ENCODE measurements at places on chromosomes 1 and 21.

DNA sequence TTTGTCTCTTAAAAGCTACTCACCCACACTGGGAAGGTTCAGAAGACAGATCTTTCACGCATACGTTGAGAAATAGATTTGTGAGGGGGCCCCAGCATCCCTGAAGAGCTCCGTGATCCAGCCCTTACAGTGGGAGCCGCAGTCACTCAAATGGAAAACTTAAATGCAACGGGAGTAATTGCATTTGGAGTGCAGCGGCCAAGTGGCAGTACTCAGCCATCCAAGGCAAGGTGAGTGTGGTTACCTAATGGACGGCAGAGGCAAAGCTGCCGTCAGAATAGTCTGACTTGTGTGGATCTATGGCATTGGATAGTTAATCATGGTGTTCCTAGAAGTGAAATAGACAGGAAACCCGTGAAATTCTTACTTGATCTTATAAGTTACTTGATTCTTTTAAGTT, 5.1 kb downstream of the SPSB1 start:
- DNase-seq: no peak

DNA sequence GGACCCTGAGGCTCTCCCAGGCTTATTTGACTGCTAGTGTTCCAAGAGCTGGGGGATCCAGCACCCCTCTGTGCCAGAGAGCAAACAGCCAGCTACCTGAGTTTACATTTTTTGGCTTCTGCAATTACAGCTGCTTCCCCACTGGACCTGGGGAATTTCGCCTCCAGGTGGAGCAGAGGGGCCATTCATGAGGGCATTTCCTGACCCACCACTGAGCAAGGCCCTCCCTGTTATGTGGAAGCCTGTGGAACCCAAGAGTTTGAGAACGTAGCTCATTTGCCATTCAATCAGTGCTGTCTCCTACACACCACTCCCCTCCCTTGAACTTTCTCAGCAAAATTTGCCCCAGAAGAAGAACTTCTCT, 42.7 kb upstream of the TMEM51 start:
- no peak for DNase-seq

DNA sequence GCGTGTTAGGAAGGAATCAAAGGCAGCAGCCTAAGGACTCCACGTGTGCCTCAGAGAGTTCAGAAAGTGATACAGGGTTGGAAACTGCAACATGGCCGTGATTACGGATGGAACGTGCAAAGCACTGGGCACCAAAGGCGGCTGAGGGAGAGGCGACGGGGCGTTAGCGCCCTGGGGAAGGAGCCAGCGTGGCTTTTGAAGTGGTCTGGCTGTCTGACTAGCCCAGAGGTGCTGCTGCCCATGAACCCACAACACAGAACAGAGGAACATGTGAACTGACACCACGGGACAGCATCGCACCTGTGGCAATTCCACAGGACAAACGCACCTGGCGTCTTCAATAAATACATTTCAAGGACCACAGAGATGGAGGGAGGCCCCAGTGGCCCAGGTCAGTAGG, 18.0 kb upstream of the TMEM52 start:
- DNase-seq: no peak

DNA sequence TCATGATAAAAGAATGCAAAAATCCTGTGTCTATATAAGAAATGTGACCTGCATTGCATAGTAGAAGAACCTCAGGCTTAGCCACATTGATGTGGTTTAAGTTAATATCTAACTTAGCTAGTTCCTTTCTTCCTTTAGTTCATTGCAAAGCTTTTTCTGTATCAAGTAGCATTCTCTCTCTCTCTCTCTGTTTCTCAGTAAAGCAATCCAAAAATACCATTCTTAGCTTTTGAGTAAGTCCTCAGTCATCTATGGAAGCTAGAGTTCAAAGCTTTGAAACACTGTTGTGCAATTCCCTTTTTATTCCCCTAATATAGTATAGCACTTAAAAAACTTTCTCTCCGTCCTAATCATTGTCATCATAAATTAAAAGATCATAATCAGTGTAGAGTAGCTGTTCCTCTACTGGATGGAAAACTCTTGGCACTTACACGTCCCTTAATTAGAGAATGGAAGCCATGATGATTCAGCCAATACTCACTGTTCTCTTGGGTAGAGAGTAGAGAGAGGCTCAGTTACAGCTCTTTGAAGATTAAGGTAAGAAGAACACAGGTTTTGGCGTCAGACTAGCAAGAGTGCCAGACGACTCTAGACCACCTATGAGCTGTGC, 350.3 kb upstream of the LYPLAL1 start:
- DNase-seq: no peak

DNA sequence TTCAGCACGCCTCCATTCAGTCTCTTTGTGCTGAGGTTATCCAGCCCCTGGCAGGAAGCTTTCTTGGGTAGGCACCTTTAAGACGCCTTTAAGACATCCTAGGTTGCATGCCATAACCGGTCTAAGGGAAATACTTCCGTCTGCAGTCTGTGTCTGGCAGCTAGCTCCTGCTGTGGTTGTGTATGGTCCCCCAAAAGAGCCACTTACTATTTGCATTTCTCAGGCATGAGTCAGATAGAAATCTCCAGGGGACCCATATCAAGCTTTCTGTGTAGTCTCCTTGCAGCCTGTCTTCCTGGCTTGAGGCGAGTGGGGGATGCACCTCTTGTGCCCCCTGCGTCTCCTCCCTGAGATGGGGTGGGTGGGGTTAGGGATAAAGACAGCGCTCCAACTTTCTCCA, 10.0 kb upstream of the RYR2 start:
- DNase-seq: no peak

- DNase-seq: no peak
These were observed 8.7 kb upstream of the CBR3 start for GRCh38 chr21:36126208-36126565.

DNA sequence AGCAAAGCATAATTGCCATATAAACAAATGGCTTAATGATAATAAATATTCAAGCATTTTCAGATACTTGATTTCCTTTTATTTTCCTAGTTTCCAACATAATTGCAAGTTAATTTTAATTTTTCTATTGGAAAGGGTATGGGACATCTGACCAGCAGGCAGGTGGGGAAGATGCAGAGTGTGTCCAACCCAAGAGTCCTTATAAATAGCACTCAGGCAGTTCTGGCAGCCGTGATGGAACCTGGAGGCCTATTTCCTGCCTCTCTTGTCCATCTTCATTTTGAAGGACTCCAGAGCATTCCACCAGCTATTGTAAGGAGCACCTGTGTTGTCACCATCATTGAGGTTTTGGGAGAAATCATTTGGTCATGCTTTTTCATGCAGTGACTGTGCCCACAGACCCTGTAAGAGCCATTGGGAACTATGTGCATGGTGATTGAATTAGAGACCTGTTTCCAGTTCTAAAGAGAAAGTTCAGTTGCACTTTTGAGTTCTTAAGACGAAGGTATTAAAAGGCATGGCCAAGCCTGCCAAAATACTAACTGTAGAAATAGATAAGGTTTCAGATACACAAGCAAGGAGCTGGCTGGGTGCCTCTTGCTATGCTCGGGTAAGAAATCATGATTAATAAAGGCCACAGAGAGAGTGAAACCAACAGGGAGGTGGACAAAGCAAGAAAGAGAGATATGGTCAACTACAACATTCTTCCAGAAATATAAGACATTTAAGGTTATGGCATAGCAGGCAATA, 92.3 kb downstream of the SPATA46 start:
- no peak for DNase-seq

- DNase-seq: no peak
These were observed 40.8 kb upstream of the HEATR1 start for GRCh38 chr1:236645016-236645680.

GRCh38 chr1:227816750-227817446, 1.4 kb downstream of the PRSS38 start:
- DNase-seq: no peak

DNA sequence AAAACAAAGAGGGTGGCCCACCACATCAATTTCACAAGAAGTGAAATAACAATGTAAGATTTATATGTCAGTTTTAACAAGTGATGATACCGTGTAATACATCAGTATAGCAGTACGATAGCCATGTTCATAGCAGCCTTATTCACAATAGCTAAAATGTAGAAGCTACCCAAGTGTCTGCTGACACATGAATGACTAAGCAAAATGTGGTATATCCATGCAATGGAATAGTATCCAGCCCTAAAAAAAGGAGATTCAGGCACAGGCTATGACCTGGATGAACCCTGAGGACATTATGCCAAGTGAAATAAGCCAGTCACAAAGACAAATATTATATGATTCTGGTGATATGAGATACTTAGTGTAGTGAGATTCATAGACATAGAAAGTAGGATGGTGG, 18.0 kb downstream of the KIF26B start:
- DNase-seq: no peak

DNA sequence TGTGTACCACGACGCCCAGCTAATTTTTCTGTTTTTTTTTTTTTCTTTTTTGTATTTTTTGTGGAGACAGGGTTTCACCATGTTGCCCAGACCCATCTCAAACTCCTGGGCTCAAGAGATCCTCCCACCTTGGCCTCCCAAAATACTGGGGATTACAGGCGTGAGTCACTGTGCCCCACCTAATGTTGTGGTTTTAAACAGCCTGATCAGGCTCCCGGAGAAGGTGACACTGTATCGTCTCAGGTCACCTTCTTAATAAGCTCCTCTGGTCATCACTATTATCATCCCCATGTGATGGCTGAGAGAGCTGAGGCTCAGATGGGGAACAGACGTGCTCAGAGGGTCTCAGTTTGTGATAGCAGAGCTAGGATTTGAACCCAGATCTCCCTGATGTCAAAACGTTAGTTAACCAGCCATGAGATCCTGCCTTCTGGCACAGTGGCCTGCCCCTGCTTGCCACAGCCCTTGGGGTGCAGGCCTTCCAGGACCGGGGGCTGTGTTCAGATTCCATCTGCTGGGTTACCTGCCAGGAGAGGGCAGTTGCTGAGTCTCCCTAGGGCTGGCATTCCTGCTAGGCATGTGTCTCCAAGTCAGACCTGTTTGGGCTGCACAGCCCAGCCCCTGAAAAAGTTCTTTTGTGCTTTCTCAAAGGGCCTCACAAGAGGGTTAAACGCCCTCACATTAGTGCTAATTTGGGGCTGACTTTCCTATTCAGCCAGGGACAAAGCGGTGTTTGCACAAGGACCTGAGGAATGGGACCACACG, 32.7 kb upstream of the GRHL3 start:
- no peak for DNase-seq

- DNase-seq: no peak
These were observed 27.2 kb upstream of the MGST3 start for GRCh38 chr1:165603810-165604209.

- DNase-seq: no peak
These were observed 18.0 kb upstream of the IL20 start for GRCh38 chr1:206847337-206847834.

GRCh38 chr1:3890389-3891328, 9.4 kb downstream of the C1orf174 start:
- DNase-seq: no peak

DNA sequence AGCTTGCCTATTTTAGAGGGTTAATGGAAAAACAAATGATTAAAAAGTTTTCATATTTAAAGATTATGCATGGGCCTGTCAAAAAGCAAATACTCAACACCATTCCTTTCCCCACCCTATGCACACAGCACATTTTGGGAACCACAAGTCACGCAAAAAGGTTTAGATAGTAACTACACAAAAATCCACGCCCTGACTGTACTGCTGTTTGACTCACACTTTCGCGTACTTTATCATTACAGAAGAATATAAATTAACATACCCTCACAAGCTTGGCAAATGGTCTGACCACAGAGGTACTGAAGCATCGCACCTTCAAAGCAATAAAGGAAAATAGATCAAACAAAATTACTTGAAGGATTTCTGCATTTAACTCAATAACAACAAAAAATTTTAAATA, 1.4 kb downstream of the ATP5PO start:
- DNase-seq: peak; percentile 15

DNA sequence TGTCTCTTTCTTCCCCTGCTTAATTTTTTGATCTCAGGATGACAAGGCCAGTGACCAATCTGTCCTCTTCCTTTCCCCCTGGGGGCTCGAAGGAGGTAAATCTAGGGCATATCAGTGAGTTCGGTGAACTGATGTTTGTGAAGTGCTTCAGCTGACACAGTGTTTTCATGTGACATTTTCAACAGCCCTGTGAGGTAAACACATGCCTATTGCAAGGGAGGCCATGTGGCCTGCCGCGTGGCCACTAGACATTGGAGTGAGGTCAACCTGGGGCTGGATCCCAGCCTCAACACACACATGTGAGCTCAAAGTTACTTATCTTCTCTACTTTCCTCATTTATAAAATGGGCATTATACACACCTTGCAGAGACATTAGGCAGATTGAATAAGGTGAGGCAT, 126.3 kb downstream of the PLPP3 start:
- DNase-seq: no peak

DNA sequence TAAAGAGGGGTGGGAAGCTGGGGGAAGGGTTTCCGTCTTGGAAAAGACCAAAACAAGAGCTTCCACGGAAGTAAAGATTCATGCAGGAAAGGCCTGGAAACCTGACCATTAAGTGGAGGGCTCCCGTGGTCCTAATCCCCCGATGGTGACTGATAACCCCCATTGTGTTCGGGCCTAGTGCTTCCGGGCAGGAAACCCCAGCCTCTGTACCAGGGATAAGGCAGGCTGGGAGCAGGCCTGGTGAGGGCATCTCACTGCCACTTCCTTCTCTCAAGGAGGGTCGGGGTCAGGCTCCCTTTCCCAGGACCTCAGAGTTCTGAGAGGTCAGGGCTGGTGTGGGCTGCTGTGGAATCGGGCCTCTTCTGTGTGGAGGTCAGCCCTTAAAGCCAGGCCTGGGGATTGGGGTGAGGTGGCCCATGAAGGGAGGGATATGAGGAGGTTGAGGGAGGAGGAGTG, 136.9 kb downstream of the CDC7 start:
- DNase-seq: no peak

- no peak for DNase-seq
These were observed 6.0 kb downstream of the CADM3 start for GRCh38 chr1:159177272-159177907.

- no peak for DNase-seq
These were observed 712 bp downstream of the RAB13 start for GRCh38 chr1:153985341-153985912.

- no peak for DNase-seq
These were observed 28.6 kb downstream of the ZNF644 start for GRCh38 chr1:90993245-90993644.

- no peak for DNase-seq
These were observed 696.6 kb upstream of the BRINP3 start for GRCh38 chr1:191174298-191174697.

- no peak for DNase-seq
These were observed 90.8 kb upstream of the TMPRSS2 start for GRCh38 chr21:41598561-41599431.

- DNase-seq: no peak
These were observed 3.0 kb upstream of the FGGY start for GRCh38 chr1:59293849-59294248.
